ENCODE measurements at places on chromosomes 6 and 20.

DNA sequence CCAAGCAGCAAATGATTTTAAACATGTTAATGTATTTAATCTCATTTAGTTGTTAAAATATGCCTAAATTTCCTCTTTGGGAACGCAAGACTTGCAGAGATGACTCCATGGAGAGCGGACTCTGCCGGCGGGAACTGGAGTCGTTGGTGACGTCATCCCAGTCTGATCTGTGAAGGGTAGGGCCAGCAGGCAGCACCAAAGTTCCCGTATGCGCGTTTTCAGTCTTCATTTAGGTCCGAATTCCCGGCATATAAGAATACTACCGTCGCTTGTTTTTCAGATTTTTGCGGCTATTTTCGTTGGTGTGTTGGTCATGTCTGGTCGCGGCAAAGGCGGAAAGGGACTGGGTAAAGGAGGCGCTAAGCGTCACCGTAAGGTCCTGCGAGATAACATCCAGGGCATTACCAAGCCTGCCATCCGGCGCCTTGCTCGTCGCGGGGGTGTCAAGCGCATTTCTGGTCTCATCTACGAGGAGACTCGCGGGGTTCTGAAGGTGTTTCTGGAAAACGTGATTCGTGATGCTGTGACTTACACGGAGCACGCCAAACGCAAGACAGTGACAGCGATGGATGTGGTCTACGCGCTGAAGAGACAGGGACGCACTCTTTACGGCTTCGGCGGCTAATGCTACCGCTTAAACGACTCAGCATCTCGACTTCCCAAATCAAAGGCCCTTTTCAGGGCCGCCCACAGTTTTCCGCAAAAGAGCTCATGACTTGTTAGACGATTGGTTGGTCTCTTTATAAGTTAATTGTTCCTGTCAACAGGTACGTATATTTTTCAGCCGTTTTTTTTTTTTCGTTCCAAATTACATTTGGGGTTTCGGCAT is 117.3 kb downstream of the HFE start:
- DNase-seq = peak; percentile 92

- DNase-seq = no peak
Observed at GRCh38 chr6:134795691-134796090, 154.2 kb downstream of the ALDH8A1 start.

DNA sequence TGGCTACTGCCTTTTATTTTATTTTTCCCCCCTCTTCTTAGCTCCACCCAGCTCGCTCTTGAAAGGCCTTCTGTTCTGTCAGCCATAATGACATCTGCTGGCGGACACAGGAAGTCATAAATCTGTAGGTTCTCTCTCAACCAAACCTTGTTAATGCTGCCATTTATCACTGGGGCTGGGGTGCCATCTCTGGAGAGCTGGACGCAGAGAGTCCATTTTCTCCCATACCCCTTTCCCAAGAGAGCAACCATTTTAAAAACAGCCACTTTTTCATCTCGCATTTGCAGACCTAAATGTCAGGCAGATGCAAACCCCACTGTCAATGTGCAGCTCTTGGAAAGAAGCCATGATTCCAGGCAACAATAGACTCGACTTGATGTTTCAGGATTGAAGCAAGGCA is 13.0 kb upstream of the TSHZ2 start:
- DNase-seq = no peak

- no peak for DNase-seq
Observed at GRCh38 chr6:145277358-145278086, 457.8 kb downstream of the EPM2A start.

GRCh38 chr6:116405652-116406356 is 35.1 kb downstream of the DSE start:
- DNase-seq = no peak

DNA sequence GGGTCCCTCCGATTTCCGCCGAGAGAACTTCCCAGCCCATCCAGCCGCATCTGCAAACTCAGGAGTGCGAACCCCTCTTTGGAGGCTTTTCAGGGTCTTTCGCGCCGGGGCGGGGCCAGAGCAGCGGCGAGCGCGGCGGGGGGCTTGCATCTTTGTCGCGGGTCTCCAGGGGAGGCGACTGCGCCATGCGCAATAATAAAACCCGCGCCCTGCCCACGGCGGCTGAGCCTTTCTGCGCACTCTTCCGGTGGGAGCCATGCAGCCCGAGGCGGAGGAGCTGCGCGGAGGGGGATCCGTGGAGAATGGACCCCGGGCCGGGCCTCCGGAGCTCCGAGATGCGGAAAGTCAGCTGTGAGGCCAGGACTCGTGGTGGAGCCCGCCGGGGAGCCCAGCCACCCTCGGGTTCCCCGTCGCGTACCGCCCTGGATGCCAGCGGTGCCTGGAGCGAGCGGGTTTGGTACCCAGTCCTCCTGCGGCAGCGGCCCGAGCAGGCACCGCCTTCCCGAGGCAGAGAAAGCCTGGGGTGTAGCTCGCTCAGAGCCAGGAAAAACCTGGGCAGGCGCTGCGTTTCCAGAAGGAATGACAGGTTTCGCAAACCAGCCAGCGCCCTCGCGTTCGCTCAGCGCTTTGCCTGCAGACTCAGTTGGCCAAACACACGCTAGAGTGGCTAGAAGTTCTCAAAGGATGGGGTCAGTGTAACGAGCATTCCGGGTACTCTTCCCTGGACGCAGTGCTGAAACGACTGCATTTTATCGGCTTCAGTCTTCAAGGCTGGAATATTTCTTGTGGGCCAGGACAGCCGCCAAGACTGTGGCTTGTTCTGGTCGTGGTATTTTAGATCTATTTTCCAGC is 1.2 kb downstream of the AKAP12 start:
- DNase-seq = no peak

- no peak for DNase-seq
Observed at GRCh38 chr6:16972535-16972934, 129.3 kb upstream of the STMND1 start.

DNA sequence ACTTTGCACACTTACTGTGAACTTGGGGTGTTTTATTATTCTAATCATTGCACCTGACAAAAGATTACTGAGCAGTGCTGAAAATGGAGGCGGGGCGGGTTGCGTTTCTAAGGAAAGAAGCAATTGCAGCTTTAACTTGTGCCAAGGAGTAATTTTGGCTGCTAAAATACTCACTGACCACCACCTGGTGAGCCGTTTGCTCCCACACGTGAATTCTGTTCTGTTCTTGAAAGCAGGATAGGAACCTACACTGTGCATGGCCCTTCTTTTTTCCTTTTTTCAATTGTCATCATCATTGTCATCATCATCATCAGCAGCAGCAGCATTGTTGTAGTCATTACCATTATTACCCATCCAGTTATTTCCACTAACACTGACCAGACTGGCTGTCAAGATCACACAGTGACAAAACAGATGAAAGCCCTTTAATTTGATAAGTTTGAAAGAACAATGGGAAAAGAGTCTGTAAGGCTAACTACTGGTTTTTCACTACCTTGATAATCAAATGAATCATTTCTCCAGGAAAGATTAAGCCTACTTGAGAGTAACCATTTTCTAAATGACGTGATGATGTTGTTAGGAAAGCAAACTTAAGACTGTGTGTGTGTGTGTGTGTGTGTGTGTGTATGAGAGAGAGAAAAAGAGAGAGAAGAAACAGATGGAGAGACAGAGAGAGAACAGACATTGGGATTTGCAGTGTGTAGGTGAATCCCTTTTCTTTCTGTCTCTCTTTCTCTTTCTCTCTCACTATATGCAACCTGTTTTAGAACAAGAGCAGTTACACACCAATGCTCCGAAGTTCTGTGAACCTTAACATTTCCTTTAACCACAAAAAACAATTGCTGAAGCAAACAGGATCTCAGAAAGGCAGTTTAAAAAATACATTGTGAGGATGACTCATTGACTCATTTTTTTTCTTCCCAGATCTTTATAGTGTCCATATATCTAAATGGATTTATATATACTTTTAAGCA is 3.8 kb downstream of the RIPOR2 start:
- DNase-seq = no peak

- DNase-seq = no peak
Observed at GRCh38 chr6:15264412-15264811, 18.5 kb downstream of the JARID2 start.

- no peak for DNase-seq
Observed at GRCh38 chr6:127483399-127484055, 24.3 kb upstream of the KIAA0408 start.

- no peak for DNase-seq
Observed at GRCh38 chr6:1263850-1264377, 48.0 kb upstream of the FOXQ1 start.

DNA sequence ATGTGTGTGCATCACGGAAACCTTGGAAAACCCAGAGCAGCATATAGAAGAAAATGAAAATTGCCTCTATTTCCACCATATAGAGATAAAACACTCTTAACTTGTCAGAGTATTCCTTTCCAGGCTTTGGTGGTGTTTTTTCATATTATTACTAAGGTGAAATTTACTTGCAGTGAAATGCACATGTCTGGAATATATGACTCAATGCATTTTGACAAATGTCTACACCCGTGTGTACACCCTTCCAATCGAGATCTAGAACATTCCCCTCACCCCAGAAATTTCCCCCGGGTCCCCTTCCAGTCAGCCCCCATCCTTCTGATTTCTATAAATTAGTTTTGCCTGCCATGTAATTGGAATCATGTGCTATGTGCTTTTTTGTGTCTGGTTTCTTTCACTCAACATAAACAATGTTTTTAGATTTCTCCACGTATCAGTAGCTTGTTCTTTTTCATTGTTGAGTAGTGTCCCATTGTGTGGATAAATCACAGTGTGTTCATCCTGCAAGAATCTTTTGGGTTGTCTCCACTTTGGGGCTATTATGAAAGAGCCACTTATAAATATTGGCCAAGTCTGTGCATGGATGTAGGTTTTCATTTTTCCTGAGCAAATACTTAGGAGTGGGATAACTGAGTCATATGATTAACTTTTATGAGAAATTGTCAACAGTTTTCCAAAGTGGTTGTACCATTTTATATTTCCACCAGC is 19.9 kb upstream of the PREX1 start:
- DNase-seq = no peak

GRCh38 chr6:34093854-34094430 is 51.9 kb downstream of the GRM4 start:
- no peak for DNase-seq

GRCh38 chr6:10441004-10441654 is 26.3 kb upstream of the TFAP2A start:
- DNase-seq = no peak

DNA sequence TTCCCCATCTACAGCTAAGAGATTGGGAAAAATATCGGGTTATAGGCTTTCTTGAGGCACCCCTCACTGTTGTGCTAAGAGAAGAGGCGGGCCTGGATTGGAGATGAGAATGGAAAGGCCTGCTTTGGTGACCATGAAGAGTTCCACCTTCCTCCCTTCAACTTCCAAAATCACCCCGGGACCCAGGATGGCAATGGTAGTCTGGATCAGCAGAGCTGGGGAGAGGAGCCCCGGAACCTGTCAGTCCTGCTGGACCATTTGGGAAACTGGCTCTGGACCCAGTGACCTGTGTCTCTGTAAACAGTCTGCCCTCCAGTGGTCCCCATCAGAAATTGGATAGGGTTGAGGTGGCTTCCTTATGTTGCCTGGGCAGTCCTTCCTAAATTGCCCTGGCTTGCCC is 1085.6 kb downstream of the KHDRBS2 start:
- DNase-seq = no peak

DNA sequence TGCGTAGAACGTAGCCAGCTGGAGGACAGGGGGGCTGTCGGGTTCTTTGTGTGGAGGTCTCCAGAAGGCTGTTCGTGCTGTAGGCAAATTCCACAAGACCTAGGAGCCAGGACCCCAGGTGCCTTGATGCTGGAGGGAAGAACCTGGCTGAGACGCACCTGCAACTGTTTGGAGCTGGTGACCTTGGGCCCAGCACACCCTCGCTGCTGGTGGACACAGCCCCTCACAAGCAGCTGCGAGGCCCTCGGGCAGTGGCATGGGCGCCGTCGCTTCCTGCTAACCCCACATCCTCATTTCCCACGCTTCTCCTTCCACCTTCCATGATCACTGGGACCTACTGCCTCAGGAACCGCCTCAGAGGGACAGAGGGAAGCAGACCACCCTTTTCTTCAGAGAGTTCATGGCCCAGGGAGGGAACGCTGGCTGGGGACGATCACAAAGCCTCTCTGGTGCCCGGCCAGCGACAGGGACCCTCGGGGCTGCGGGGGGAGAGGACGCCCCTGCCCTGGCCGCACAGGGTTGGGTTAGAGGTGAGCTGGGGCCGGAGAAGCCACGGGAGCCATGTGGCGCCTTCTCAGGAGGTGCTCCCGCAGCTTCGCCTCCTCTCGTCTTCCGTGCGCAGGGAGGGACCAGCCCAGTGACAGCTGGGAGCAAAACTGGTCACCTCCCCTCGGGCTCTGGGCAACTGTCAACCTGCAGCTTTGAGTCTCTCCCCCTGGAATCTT is 18.4 kb downstream of the DLL1 start:
- no peak for DNase-seq

All from CD14-positive monocyte (primary cell).